ENCODE measurements at places on chromosomes 7 and 10. TPM values are rescaled to one million over a fixed set of nuclear protein-coding genes. Genes with fewer than 3 reads are reported as not detected.

The ARPC1A gene
- polyA plus RNA-seq: 99.2 TPM

- DNase-seq: no peak
Measured at GRCh38 chr10:90289037-90289436, 568.8 kb downstream of the HTR7 start.

- DNase-seq: no peak
Measured at GRCh38 chr10:46558392-46559185, 2.1 kb upstream of the GPRIN2 start.

DNA sequence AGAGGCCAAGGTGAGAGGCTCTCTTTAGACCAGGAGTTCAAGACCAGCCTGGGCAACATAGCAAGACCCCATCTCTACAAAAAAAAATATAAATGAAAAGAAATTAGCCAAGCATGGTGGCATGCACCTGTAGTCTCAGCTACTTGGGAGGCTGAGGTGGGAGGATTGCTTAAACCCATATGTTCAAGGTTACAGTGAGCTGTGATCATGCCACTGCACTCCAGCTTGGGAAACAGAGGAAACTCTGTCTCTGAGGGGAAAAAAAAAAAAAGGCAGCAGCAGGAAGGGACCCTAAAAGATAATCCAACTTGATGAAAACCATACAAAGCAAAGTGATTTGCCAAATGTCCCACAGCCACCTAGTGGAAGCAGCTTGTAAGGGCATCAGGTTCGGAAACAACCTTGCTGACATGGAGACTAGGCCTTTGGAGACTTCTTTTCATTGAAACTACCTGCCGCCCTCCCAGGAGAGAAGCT, 15.6 kb upstream of the PBLD start:
- no peak for DNase-seq

GRCh38 chr7:17497549-17498167, 199.2 kb downstream of the AHR start:
- no peak for DNase-seq
